NCI-H1105 (cell line): ENCODE measurements at places on chromosomes 6 and 20.

DNA sequence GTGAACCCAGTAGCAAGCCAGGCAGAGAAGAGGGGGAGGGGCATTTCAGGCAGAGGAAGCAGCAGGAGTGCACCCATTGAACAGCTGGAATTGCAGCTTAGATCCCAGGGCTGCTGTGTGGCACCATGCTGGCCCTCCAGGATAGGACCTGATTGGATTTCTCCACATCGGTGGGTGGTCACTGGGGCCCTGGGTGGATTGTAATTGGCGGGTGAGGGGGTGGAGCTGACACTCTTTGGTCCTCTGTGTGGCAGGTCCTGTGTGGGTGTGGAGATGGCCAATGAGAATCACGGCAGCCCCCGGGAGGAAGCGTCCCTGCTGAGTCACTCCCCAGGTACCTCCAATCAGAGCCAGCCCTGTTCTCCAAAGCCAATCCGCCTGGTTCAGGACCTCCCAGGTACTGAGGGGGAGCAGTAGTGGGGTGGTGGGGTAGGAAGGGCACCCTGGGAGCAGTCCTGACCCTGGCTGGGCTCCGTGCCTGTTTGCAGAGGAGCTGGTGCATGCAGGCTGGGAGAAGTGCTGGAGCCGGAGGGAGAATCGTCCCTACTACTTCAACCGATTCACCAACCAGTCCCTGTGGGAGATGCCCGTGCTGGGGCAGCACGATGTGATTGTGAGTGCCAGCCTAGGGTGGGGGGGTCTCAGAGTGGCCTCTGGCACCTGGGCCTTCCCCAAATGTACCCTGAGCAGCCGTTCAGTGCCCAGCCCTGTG lies 4.4 kb downstream of the PCIF1 start:
- DNase-seq: no peak

GRCh38 chr6:32194825-32195651 lies 2.6 kb upstream of the GPSM3 start:
- peak; percentile 6 for DNase-seq

DNA sequence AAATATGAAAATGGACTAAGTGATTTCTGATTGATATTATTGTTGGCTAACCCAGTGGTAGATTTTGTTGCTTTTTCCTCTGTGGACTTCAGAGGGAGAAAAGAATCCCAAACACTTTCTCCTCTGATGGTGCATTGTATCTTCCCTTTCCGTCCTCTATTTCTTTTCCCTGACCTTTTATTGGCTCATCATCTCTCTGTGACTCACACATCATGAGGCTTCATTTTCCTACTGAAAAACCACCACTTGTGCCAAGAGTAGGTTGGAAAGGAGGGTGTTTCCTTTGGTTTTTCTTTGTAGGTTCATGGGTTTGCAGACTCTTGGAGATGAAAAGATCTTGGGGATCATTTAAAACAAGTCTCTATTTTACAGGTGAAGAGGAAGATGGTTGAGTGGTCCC lies 311.7 kb upstream of the JAG1 start:
- no peak for DNase-seq

- peak; percentile 61 for DNase-seq
Observed at GRCh38 chr20:31990641-31991338, 19.4 kb upstream of the CCM2L start.

DNA sequence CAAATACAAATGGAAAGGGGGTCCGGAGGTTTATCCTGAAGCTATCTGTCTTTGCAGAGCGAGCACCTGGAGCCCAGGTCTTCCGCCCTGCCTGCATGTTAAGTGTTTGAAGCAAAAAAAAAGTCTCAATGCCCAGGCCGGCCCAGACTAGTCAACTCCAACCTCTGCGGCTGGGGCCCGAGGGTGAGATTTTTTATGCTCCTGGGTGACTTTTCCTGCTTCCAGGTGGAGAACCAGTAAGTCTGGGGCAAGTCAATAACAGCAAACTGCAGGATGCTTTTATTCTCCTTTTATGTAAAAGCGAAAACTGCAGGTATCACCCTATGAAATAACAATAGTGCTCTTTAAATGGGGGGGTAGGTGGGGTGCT lies 2.0 kb upstream of the ZBP1 start:
- DNase-seq: no peak

- no peak for DNase-seq
Observed at GRCh38 chr6:96613291-96613999, 50.5 kb downstream of the FHL5 start.

GRCh38 chr6:52552278-52552643 lies 24.6 kb downstream of the TRAM2 start:
- no peak for DNase-seq

DNA sequence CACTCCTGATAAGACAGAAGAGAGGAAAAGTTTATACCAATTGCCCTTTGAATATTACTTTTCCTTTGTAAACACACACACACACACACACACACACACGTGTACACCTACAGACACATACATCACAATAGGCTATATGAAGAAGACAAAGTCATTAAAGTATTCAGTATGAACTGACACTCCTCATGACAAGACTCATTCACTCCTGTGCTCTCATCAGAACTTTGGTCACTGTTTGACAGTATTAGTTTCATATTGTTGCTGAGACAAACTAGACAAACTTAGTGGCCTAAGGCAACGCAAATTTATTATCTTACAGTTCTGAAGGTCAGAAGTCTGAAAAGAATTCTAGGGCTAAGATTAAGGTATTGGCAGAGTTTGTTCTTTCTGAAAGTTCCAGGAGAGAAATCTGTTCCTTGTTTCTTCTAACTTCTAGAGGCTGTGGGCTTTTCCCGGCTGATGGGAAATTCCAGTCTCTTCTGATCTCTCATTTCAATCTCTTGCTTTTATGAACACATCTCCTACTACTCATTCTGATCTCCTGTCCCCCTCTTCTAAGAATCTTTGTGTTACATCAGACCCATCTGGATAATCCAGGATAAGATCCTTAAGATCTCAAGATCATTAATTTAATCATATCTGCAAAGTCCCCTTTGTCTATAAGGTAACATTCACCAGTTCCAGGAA lies 171.3 kb downstream of the HACE1 start:
- no peak for DNase-seq

GRCh38 chr6:146887447-146888077 lies 288.8 kb downstream of the ADGB start:
- no peak for DNase-seq

GRCh38 chr6:168532070-168532469 lies 91.1 kb downstream of the SMOC2 start:
- DNase-seq: no peak

DNA sequence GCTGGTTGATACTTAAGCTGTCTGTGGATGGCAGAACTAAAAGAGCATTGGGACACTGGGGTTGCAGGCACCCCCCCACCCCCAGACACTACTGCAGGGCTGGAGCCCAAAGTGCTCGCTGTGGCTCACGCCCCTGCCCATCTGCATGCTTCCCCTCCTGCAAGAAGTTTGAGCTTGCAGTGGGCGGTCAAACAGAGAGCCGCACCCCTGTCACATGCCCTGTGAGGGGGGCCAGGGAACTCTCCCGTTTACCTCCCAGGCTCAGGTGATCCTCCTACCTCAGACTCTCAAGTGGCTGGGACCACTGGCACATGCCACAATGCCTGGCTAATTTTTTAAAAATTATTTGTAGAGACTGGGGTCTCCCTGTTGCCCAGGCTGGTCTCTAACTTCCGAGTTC lies 63.3 kb downstream of the RIOK1 start:
- DNase-seq: no peak

DNA sequence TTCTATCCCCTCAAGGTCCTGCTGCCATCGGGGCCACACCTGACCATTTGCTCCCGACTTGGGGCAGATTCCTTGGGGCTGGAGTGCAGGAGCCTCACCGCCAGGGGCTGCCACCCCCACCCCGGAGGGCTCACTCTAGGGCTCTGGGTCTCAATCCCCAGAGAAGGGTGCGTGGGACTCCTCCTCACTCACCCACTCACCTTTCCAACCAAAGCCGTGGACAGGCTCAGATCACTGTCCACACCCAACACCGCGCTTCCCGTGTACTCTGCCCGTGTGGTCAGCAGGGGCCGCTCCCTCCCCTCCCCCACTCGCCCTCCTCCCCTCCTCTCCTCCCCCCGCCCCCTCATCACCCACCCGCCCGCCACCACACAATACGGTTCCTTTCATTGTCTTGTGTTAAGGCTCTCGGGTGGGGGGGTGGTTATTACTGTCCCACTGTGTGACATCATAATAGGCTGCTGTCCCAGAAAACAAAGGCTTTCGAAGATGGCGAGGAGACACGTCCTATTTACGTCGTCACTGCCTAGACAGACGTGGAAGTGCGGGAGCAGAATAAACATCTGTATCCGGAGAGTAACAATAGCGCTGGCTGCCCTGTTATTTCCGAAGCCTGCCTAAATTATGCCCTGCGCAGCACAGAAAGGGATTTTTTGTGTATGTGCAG lies 85.8 kb downstream of the YTHDF1 start:
- no peak for DNase-seq

DNA sequence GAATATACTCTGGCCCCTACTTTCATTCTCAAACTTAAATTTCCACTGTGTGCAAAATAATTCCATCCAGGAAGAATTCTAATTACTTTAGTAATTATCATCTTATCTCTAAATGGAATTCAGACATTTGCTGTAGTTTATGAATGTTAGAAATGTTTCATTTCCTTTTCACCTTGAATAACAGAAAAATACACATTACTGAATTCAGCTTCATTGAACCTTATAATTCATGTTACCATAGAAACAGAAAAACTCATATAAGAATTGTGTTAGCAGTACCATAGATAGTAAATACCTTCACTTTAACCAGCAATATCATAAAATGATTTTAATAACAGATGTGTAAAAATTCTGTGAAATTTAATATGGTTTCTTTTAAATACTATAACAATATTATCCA lies 514.9 kb downstream of the CDKAL1 start:
- no peak for DNase-seq

GRCh38 chr20:49149281-49150045 lies 38.7 kb downstream of the STAU1 start:
- DNase-seq: no peak

DNA sequence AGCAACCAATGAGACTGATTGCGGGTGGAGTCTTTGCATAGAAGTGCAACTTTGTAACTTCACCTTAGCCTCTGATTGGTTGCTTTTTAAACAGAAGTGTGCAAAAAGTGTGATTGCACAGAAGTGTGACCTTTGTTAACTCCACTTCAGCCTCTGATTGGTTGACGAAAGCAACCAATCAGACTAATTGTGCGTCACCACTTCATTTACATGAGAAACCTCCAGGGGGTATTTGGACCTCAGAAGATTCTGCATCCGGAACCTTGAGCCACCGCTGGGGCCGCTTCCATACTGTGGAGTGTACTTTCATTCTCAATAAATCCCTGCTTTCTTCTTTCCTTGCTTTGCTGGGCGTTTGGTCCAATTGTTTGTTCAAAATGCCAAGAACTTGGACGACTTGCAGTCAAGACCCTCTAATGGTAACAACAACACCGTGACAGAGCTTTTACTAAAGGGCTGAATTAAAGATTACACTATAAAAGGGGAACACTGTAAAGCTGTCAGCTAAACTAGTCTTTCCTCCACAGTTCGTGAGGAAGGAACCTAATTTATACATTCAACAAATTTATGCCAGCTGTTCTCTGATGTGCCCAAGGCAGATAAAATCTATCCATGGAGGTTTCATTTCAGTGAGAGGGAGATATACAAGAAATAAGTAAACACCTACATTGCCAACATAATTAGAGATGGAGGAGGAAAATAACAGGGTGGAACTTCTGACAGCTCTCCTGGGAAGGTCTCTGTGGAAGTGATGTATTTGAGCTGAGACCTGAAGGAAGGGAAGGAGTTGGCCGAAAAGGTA lies 1.4 kb upstream of the HECA start:
- DNase-seq: no peak

- DNase-seq: no peak
Observed at GRCh38 chr6:112563368-112563767, 216.2 kb downstream of the RFPL4B start.

GRCh38 chr20:10075606-10076005 lies 40.8 kb downstream of the ANKEF1 start:
- DNase-seq: no peak

DNA sequence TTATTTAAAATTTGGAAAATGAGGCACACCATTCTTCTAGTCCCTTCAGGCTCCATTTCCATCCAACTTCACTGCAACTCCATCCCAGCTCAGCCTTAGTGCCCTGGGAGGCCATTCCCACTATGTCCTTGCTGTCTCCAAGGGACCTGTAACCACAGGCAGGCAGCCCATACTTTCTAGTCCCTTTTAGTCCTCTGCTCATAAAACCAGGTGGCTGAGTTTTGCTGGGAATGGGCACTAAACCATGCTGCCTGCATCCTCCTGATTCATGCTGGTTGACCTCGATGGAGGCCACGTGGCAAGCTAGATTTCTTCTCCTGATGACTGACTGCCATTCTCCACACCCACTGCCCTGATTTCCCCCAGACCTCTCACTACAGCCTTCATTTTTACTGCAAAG lies 27.5 kb upstream of the MYMX start:
- DNase-seq: no peak

GRCh38 chr6:166707045-166707444 lies 80.0 kb upstream of the RPS6KA2 start:
- peak; percentile 6 for DNase-seq

- no peak for DNase-seq
Observed at GRCh38 chr6:163318071-163318786, 96.3 kb upstream of the QKI start.

DNA sequence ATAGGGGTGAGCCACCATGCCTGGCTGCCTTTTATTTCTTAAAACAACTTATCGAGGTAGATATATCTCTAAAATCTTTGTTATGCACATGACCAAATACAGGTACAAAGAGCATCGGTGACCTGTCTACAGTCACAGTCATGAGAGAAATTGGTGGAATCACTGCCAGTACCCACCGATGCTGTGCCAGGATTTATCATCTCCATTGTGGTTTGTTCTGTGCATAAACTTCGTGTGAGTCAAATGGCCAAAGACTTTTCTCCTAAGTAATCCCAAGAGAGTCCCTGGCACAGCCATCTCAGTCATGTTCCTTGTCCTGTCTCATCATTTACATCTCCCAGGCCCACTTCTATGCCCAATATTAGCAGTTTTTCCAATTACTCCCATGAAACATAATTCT lies 9.0 kb downstream of the GSTA3 start:
- no peak for DNase-seq

DNA sequence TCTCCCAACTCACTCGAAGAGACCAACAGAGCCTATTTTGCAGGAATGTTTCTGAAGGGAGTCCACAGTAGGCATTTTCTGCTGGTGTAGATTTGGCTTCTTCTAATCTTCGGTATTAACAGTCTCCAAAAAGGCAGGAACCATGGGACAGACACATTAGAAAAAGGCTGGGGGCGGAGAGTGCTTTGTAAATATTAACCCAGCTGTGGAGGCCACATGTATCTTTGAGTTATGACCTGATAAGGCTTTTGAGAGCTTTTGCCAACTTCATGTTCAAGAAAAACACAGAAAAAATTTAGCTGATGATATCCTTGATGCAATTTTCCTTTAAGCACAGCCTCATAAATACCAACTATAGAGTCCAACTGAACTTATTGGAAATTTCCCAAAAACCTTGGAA lies 119.4 kb upstream of the TSHZ2 start:
- DNase-seq: no peak

GRCh38 chr20:13492001-13492481 lies 146.7 kb downstream of the TASP1 start:
- DNase-seq: no peak

- DNase-seq: no peak
Observed at GRCh38 chr6:2168480-2168879, 76.9 kb downstream of the GMDS start.

GRCh38 chr6:19492636-19493405 lies 344.3 kb upstream of the ID4 start:
- DNase-seq: no peak
